CD4-positive, alpha-beta memory T cell (primary cell): ENCODE measurements at places on chromosomes 11 and 22.

DNA sequence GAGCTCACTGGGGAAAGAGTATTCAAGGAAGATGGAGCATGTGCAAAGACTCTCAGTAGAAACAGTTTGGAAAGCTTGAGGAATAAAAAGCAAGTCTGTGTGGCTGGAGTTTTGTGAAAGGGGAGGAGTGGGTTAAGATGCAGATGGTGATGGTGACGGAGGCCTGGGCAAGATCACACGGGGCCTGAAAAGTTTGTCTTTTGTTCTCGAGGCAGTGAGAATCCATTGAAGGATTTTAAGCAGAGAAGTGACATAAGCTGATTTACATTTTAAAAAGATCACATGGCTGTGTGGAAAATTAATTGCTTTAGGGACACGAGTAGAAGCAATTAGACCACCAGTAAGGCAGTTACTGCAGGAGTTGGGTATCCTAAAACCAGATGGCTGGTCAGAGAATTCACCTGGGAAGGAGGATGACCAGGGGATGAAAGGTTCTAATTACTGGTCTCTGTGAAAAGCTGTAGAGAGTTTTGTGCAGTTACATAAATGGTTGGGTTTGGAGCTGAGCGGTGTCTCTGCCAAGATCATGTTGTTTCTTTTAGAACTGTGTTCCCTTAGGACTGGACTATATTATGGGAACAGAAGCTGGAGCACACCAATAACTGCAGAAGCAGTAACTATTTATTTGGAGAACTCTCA is 7.1 kb downstream of the RRP8 start:
- DNase-seq: no peak

DNA sequence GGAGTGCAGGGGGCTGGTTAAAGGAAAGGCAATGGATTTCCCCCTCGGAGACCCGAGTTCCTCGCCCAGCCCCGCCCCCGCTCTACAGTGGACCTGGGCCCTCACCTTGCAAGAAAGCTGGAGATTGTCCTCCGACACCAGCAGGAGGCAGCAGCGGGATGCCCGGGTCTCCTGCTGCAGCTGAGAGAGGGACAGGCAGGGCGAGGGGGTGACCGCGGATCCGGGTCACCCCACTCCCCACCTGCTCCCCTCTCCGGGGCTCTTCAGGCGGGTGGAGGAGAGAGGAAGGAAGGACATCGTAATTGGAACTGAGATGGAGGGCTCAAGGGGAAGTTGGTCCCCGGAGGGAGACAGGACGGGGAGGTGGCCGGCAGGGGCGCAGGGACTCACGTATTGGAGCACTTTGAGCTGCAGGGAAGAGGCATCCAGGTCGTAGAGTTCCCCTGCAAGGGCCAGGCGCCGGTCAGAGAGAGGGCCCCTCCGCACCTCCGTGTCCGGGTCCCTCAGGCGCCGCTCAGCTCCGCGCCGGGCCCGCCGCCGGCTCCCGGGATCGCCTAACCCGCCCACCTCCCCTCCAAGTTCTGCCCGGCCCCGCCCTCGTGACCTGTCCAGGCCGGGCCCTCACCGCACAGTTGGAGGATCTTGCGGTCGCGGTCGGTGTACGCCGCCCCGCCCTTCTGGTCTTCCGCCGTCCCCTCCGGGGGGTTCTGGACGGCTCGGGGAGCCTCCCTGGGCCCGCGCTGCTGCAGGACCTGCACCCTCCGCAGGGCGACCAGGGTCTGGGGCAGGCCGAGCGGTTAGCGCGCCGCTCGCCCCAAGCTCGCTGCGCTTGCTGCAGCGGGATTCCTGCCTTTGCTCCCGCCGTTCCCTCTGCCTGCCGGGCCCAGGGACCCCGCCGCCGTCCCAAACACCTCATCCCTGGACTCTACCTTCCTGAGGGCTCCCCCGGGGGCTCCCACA is 84.1 kb downstream of the PDE2A start:
- peak; percentile 45 for DNase-seq

- DNase-seq: no peak
Observed at GRCh38 chr11:93330446-93330984, at the start of gene DEUP1. DEUP1 (plus strand) TSS chr11:93330742; CDS start chr11:93332260, 1,518 bp downstream.

- no peak for DNase-seq
Observed at GRCh38 chr11:119536801-119537200, 113.8 kb upstream of the THY1 start.

DNA sequence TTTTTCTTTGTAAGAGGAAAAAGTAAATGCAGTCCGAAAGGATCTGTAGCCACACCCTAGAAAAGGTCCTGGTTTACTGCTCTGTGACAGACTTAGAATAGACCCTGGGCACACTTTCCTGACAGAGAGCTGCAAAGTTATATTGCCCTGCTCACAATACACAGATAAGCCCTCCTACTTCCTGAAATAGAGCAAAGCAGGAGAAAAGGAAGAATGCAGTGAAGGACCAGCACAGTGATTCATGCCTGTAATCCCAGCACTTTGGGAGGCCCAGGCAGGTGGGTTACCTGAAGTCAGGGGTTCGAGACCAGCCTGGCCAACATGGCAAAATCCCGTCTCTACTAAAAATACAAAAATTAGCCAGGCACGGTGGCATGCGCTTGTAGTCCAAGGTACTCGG is 2.2 kb downstream of the CYB561A3 start:
- no peak for DNase-seq

DNA sequence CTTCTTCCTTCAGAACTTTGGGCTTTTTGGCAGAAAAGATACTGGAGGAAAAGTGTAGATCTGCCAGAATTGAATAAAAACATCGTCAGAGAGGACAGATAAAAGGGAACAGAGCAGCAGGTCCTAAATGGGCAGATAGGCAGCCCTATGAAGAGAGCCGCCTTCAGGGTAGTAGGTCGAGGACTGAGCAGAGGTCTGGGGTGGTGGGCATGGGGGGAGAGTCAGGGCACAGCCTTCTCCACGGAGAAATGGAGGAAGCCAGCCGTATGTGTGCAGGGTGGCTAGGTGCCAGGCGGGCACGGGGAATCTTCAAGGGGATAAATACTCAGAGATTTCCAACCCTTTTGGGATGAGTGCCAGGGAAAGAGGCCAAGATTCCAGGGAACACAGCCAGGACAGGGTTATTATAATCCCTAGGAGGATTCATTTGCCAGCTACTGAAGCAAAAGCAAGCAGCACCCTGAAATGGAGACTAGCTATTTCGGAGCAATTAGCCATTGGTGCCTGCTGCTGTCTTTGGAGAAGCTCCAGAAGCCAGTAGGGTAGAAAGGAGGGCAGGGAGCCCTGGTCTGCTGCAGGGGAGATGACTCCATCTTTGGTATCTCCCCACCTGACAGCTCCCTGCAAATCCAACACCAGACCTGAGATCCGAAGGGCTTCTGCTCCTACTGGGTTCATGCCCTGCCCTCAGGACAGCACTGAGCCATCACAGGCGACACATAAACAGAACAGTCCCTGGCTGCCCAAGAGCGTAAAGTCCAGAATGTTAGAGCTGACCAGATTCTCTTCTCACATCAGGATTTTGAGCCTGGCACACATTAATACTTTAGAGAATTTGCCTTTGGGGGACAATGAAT is 174.5 kb upstream of the NTM start:
- no peak for DNase-seq

DNA sequence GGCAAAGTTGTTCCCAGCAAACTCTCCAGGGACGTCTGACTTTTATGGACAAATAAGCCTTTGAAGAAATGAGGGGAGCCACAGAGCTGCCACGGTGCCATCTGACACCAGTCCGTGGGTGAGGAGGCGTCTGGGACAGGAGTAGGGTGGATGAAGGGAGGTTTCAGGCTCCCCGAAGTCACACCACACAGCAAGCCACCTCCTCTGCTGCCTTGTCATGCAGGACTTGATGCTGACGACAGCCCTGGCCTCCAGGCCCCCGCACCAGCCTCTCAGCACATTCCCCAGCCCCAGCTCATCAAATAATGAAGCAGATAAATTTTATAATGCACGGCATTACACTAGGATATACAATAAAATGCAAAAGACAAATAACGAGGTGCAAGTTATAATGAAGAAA is 156.5 kb downstream of the CEP164 start:
- DNase-seq: no peak

GRCh38 chr11:72821221-72821919 is 7.2 kb downstream of the ATG16L2 start:
- no peak for DNase-seq

DNA sequence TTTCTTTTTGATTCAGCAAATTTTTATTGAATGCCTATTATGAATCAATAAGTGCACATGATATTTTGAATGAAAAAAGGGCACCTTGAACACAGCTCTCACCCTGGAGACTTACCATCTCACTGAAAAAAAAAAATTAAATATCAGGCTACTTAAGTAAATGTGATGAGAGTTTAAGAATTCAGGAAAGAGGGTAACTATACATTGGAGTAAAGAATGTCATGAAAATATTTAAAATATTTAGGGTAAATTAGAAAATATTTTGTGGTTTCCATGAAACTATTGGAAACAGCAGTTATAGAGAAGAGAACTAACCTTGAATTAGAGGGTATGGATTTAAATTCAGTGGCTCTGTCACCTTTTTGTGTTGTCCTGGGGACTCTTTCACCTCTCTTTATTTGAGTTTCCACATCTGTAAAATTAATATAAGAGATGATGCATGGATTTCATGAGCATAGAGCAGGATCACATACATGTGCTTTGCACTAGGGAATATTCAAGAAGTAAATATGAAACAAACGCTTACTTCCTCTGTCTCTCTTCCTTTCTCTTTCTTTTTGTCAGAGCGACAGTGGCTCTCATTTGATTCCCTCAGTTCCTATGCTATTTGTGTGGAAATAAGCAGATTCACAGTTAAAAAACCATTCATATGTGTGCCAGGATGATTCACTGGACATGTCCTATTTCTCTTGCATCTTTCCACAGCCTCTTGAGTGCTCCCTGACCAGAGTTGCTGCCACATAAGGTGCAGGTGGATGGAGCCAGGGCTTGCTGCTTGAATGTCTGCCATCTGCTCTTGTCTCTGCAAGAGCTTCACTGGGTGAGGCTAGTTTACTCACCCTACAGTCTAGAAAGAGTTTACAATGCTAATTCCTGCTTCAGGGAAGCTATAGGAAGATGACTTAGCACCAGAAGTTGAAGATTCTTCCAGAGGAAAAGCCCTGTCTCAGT is 533.1 kb downstream of the ETS1 start:
- peak; percentile 21 for DNase-seq

DNA sequence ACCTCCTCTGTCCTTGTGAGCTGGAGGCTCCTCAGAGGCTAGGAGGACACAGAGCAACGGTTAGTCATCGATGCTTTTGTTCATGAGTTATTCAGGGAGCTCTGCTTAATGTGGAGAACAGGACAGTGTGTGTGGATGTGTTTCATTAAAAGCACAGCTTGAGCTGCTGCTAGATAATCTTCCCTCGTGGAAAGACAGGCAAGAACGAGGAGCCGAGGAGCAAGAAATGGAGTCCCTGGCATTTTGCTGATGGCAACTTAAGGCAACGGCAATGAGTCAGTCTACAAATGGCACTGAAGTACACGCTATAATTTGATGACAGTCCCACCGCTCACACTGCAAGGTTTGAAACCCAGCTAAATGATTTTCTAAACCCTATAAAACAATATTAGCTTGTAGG is 106.2 kb downstream of the IGLL1 start:
- DNase-seq: no peak
